ENCODE measurements at places on chromosomes 11 and 22.

DNA sequence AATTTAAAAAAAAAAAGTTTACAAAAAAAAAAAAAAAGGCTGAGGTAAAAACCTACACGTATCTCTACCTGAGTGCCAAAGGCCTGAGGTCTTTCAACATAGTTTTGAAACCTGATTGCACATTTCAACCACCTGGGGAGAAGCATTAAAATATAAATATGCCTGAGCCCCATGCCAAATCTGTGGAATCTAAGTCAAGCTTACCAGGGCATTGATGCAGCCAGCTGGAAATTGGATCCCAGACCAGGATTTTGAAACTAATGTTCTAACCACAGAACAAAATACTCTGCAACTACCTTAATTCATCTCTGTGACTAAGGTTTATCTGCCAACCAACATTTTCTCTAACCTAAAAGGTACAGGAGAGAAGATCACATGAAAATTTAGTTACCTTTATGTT lies 38.8 kb upstream of the CHRNA10 start:
- DNase-seq, result no peak

DNA sequence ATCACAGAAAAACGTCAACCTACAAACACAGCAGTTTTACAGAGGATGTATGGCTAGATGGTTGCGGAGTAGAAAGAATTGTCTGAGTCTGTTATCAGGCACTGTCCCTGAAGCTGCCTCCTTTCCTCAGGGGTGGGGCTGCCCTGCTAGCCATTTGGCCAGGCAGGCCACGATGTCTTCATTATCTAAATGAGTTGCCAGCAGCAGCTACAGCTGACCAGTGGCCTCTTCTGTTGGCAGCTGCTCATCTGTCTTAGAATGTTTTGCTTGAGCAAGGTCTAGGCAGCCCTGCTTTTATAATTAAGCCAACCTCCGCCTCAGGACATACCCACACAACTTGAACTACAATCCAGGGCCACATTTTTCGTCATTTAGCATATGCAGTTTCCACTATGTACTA lies 17.5 kb downstream of the SLC6A5 start:
- no peak for DNase-seq

DNA sequence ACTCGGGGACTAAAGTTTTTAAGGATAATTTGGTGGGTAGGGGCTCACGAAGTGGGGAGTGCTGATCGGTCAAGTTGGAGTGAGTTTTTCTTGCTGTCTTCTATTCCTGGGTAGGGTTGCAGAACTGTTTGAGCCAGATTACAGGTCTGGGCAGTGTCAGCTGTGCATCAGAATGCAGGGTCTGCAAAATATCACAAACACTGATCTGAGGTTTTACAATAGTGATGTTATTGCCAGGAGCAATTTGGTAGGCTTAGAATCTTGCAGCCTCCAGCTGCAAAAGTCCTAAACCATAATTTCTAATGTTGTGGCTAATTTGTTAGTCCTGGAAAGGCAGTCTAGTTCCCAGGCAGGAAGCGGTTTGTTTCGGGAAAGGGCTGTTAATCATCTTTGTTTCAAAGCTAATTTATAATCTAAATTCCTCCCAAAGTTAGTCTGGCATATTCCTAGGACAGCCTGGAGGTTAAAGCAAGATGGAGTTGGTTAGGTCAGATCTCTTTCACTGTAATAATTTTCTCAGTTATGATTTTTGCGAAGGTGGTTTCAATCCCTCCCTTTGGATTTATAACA lies 39.7 kb upstream of the CALCA start:
- DNase-seq, result no peak

DNA sequence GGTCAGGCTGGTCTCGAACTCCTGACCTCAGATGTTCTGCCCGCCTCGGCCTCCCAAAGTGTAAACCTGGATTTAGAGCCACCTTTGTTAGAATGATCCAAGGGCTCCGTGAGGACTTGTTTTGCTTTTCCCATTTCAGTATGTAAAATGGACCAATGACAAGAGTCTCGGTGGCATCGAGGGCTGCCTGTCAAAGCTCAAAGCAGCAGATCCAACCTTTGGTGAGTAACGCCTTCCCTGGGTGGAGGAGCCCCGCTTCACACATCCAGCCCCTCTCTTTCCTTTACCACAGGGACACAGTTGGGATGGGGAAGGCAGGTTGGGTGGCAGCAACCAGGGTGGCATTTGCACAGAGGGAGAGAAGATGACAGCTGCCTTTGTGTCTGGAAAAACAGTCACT lies 4.4 kb downstream of the TTC38 start:
- no peak for DNase-seq

DNA sequence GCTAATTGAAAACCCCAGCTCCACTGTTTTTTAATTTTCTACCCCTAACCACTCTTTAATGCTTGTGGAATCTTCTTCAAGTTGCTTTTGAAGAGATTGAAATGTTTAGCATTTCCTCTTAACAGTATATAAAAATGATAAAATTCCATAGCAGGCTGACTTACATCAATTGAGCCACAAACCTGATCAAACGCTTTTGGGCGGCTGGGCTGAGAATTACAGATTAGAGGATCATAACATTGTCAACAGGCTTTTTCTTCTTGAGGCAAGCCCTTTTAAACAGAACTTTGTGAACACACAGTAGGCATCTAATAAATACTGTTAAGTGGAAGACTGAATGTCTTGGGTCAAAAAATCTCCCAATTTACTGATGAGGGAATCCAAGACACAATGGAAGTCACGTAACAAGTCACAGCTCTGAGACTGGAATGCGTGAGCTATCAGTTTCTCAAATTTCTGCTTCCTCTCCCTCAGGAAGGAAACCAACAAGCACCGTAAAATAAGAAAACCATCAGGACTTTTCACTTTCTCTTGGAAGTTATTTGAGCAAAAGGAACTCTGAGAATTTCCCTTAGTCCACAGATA lies 50.0 kb upstream of the CCDC89 start:
- DNase-seq, result no peak

GRCh38 chr11:128323381-128323780 lies 264.0 kb downstream of the ETS1 start:
- DNase-seq, result peak; percentile 4

DNA sequence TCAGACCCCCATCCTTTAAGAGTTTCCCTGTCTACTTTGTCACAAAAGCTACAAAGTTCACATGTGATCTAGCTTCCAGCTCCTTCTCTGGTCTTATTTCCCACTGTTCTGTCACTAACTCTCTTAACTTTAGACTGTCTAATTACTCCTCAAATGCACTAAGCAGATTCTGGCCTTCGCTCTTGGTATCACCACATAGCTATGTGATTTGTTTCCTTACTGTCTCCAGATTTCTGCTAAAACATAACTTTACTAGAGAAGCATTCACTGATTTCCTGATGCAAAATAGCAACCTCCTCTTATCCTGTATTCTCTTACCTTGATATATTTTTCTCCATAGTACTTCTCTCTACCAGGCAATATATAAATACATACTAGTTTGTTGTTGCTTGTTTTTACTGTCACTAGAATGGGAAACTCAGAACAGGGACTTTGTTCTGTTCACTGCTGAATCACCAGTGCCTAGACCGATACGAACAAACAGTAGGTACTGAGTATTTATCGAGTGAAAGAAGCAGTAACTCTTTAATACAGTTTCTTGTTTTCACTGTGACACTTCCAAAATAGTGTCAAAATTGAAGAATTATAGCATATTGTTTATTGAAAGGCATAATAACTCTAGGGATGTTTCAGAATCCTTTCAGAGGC lies 205.6 kb downstream of the DDX10 start:
- DNase-seq, result no peak

GRCh38 chr11:46363031-46363407 lies 15.8 kb downstream of the DGKZ start:
- DNase-seq, result peak; percentile 31

GRCh38 chr11:75013051-75013450 lies 24.3 kb downstream of the NEU3 start:
- no peak for DNase-seq

DNA sequence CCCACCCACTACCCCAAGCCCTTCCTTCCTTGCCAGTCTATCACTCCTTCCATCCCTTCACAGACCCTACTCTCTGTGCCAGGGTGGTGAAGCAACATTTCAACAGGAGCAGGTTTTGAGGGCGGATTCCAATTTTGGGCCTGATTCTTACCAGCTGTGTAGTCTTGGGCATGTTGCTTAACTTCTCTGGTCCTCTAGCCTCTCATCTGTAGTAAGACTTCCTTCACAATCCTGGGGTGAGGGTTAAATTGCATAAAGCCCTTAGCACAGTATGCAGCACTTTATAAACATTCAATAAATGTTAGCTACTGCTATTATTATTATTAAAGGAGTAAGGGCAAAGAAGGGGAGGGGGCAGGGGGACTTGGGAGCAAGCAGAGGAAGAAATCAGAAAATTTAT lies 5.0 kb upstream of the RNF185 start:
- DNase-seq, result no peak

Data from Kasumi-1 (cell line).